ENCODE measurements at places on chromosomes 2 and 18. TPM values are rescaled to one million over a fixed set of nuclear protein-coding genes. Genes with fewer than 3 reads are reported as not detected.

DNA sequence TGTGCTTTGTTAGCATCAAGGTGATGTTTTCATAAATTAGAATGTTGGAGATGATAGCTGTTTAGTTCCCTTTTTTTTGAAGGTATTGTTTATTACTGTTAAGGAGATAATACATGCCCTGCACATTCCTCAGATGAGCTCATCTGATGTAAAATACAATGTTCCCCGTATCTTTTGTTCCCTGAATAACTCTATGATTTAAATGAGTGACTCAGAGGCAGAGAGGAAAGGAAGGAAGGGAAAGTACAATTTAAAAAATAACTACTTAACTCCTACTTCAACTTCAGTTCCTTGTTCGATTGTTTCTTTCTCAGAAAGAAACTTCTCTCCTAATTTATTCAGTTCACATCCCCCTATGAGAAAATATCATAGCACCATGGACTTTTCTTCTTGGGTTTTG is 208.7 kb downstream of the KCNE4 start:
- no peak overlapping the region for H3K4me3 ChIP-seq
- no peak overlapping the region for H3K27ac ChIP-seq
- DNase-seq = no peak

DNA sequence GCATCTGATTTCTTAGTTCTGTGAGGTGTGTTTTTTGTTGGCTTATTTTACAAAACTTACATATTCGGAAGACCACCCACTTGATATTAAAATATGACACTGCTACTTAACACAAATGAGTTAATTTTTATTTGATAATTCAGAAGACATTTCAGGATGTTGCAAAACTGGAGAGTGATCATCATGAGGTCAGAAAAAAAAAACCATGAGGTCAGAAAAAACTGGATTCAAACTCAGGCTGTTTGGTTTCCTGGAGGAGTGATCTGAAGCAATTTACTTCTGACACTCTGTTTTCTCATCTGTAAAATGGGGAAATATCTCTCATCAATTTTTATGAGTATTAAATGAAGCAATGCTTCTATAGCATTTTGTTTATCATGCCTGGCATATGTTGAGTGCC is 1.8 kb upstream of the CCBE1 start:
- H3K27ac ChIP-seq = no peak overlapping the region
- H3K36me3 ChIP-seq = no peaks in the 10 kb centered on the region
- peaks cover 29% of the 10 kb centered on the region for H3K4me1 ChIP-seq
- DNase-seq = no peak
- peaks cover 44% of the 10 kb centered on the region for H3K27me3 ChIP-seq

The GNLY gene
- polyA plus RNA-seq = 13.1 TPM

The GLI2 gene
- polyA plus RNA-seq = 4.1 TPM

- H3K36me3 ChIP-seq = no peaks in the 10 kb centered on the region
- no peaks in the 10 kb centered on the region for H3K4me1 ChIP-seq
- no peak for DNase-seq
- H3K4me3 ChIP-seq = no peak overlapping the region
- no peak overlapping the region for H3K27ac ChIP-seq
Observed at GRCh38 chr18:48627216-48627615, 88.4 kb downstream of the CTIF start.

- peaks cover 4% of the 10 kb centered on the region for H3K36me3 ChIP-seq
- no peak for DNase-seq
- no peaks in the 10 kb centered on the region for H3K4me1 ChIP-seq
- H3K4me3 ChIP-seq = no peak overlapping the region
Observed at GRCh38 chr18:44866103-44866502, 185.4 kb downstream of the SETBP1 start.

DNA sequence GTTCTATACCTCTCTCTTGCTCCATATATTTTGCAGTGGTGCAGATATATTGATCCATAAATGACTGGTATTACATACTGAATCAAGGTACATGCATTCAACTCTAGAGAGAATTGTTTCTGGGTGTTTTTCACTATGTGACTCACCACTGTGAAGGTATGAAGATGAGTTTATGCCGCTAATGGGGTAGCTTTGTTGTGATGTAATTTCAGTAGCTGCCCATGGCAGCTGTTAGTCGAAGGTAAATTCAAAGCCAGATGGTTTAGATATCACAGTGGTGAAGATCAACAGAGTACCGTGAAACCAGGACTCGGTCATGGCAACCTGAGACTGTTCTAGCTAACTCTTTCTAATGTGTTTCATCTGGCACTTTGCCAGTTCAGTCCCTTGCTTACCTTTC is 50.4 kb downstream of the PKP4 start:
- H3K36me3 ChIP-seq = peaks cover 2% of the 10 kb centered on the region
- H3K27me3 ChIP-seq = no peaks in the 10 kb centered on the region
- no peak overlapping the region for H3K4me3 ChIP-seq
- H3K27ac ChIP-seq = no peak overlapping the region

The C2orf78 gene
- not detected for polyA plus RNA-seq

The TUBA3E gene
- 0.09 TPM for polyA plus RNA-seq

GRCh38 chr2:25036221-25036559 is 5.7 kb upstream of the EFR3B start:
- no peaks in the 10 kb centered on the region for H3K27me3 ChIP-seq
- no peak for DNase-seq
- no peaks in the 10 kb centered on the region for H3K36me3 ChIP-seq
- H3K27ac ChIP-seq = no peak overlapping the region
- no peak overlapping the region for H3K4me3 ChIP-seq

DNA sequence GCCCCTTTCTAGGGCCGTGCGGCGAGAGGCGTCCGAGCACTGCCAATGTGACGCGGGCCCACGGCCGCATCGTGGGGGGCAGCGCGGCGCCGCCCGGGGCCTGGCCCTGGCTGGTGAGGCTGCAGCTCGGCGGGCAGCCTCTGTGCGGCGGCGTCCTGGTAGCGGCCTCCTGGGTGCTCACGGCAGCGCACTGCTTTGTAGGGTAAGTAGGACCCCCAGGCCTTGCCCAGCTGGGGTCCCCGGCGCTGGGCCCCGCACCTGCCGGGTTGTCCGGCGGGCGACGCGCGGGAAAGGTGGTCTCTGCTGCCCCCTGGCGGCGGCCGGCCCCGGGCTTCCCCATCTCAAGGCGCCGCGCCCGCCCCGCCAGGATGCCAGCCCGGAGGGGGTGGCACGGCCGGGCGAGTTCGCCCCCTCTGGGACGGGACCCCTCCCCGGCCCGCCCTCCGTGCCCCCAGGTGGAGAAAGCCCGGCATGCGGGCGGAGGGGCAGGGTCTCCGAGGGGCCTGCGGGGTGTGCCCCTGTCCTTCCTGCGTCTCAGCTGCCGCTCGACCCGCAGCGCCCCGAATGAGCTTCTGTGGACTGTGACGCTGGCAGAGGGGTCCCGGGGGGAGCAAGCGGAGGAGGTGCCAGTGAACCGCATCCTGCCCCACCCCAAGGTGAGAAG is 1.9 kb downstream of the PRSS56 start:
- no peak for DNase-seq
- H3K4me1 ChIP-seq = peaks cover 7% of the 10 kb centered on the region
- no peaks in the 10 kb centered on the region for H3K36me3 ChIP-seq
- peaks cover 50% of the 10 kb centered on the region for H3K27me3 ChIP-seq
- H3K4me3 ChIP-seq = no peak overlapping the region
- H3K27ac ChIP-seq = no peak overlapping the region

The FHL2 gene
- polyA plus RNA-seq = 28.3 TPM

The IL36RN gene
- polyA plus RNA-seq = not detected

DNA sequence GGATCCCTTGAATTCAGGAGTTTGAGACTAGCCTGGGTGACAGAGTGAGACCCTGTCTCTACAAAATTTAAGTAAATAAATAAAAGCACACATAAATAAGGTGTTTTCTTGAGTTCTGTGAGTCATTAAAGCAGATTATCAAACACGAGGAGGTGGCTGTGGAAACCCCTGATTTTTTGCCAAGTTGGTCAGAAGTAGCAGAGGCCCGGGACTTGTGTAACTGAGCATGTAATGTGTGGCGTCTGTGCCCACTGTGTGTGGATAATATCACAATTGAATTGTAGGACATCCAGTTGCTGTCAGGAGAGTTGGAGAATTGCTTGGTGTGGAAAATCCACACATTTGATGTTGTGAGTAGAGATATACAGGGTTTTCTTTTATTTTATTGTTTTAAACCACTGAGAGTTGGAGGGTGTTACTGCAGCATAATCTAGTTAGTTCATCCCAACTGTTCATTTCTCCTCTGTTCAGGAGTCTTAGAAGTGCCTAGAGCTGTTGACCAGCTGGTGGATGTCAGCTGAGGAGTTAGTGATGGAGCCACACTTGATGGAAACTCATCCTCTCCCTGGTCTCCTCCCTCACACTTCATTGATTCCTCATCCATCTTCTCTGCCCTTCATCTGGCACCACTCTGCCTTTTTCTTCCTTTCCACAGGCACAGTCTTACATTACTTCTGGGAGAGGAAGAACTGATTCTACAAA is 45.9 kb upstream of the RHOB start:
- H3K4me3 ChIP-seq = no peak overlapping the region
- no peak for DNase-seq
- no peaks in the 10 kb centered on the region for H3K4me1 ChIP-seq
- H3K27ac ChIP-seq = no peak overlapping the region
- H3K27me3 ChIP-seq = no peaks in the 10 kb centered on the region
